WERI-Rb-1 (cell line): ENCODE measurements at places on chromosomes 12 and 14.
A peak's percentile ranks its signal among the peaks of the same experiment; 100 is the strongest.

- no peak for DNase-seq
Observed at GRCh38 chr14:95449131-95449530, 67.3 kb downstream of the SYNE3 start.

DNA sequence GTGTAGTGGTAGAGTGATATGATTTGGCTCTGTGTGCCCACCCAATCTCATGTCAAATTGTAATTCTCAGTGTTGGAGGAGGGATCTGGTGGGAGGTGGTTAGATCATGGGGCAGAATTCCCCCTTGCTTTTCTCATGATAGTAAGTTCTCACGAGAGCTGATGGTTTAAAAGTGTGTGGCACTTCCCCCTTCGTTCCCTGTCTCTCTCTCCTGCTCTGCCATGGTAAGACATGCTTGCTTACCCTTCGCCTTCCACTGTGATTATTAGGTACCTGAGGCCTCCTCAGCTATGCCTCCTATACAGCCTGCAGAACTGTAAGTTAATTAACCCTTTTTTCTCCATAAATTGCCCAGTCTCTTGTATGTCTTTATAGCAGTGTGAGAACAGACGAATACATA is 115.7 kb upstream of the FUT8 start:
- DNase-seq, result no peak

- no peak for DNase-seq
Observed at GRCh38 chr12:107560899-107561285, 124.7 kb upstream of the PWP1 start.

GRCh38 chr12:54134395-54134794 is 54.4 kb downstream of the SMUG1 start:
- DNase-seq, result no peak

GRCh38 chr12:92147491-92147890 is 1.8 kb upstream of the BTG1 start:
- no peak for DNase-seq

GRCh38 chr14:74223016-74223415 is 16.2 kb upstream of the VSX2 start:
- DNase-seq, result peak; percentile 29

DNA sequence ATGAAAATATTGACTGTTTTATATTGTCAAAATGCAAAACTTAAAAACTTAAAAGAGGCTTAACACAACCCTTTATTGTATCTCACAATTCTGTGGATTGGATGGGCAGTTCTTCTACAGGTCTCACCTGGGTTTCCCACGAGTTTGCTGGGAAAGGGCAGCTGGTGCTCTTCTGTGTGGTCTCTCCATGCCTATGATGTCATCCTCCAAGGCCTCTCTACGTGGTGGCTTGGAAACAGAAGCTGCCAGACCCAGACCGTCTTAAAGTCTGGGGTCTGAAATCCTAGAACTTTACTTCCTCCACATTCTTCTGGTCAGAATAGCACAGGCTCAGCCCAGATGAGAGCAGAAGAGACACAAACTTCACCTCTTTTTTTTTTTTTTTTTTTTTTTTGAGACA is 36.5 kb upstream of the KICS2 start:
- no peak for DNase-seq

DNA sequence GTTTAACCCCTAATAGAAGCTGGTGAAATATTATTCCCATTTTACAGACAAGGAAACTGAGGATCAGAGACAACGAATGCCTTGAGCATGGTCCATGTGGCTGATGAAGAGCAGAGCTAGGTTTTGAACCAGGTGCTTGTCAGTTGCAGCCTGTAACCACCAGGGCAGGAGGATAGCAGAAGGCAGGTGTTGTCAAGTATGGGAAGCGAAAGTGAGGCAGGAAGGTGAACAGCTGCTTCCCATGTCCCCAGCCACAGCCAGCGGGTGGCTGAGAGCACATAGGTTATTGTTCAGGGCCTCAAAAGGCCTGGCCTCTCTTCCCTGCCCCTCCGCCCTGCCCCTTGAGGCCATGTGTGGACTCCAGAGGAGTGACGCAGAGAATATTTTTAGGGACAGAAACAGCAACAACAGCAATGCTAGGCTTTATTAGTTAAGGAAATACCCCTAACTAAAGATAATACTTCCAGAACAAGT is 39.6 kb downstream of the IQSEC3 start:
- peak; percentile 35 for DNase-seq

- no peak for DNase-seq
Observed at GRCh38 chr14:89648510-89648909, 231.5 kb upstream of the FOXN3 start.

DNA sequence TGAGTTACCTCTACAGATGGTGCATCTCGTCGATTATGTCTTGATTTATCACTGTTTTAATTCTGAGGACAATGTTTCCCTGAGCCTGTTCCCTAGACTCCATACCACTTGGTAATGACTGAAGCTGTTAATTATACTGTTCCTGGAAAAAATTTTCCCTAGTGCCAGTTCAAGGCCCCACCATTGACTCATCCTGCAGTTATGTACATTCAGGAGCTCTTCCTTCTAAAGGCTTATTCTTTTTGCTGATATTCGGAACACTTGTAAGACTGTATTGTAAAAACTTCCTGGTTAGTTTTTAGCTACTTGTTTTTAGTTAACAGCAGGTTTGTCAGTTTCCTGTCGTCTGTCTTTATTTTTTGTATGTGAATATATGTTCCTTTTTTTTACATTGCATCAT is 30.4 kb upstream of the PPP2R5E start:
- no peak for DNase-seq

- no peak for DNase-seq
Observed at GRCh38 chr12:131605304-131605829, 105.5 kb upstream of the SFSWAP start.

- no peak for DNase-seq
Observed at GRCh38 chr12:98653866-98654493, 8.9 kb downstream of the APAF1 start.

- peak; percentile 80 for DNase-seq
Observed at GRCh38 chr12:6423267-6424007, 21.3 kb upstream of the CD27 start.

DNA sequence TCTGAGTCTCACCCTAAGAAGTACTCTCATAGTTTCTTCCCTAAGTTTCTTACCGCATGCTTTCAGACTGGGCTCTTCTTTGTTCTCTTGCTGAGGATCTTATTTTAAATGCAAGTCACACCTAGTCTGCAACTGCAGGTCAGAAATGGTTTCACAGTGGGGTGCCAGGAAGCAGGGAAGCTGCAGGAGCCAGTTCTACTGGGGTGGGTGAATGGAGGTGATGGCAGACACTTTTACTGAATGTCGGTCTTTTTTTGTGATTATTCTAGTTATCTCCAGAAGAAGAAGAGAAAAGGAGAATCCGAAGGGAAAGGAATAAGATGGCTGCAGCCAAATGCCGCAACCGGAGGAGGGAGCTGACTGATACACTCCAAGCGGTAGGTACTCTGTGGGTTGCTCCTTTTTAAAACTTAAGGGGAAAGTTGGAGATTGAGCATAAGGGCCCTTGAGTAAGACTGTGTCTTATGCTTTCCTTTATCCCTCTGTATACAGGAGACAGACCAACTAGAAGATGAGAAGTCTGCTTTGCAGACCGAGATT is 1.7 kb downstream of the FOS start:
- no peak for DNase-seq

- no peak for DNase-seq
Observed at GRCh38 chr12:57813111-57813970, 5.2 kb downstream of the AVIL start.

DNA sequence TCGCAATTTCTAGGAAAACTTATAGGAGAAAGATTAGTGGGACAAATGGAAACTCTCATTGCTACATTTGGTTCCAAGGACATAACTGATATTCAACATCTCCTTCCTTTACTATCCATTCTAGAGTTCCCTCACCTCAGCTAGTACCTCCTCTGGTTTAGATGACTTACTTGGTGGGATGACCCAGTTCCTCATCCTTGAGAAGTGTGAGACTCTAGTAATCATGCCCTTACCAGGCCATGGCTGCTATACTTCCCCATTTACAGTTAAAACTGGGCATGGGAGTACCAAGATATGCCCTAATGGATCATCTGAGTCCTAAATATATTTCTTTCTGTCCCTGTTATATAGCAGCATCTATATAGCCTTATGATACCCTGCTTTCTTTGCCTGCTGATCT is 58.1 kb downstream of the IFT81 start:
- DNase-seq, result no peak

GRCh38 chr14:51529736-51530135 is 122.0 kb upstream of the FRMD6 start:
- DNase-seq, result peak; percentile 44
